Thoracic aorta (tissue), 2 donors: ENCODE measurements at places on chromosomes 16 and 17. TPM values are rescaled to one million over a fixed set of nuclear protein-coding genes. Genes with fewer than 3 reads are reported as not detected.

GRCh38 chr17:42598905-42599304 lies 10.3 kb downstream of the RETREG3 start:
- DNase-seq = no peak

- DNase-seq = no peak
These were observed 196.3 kb upstream of the CDH11 start for GRCh38 chr16:65318138-65318537.

GRCh38 chr16:54460263-54460860 lies 173.8 kb upstream of the IRX3 start:
- DNase-seq = no peak

The MPP3 gene
- 32.8 TPM for total RNA-seq

- DNase-seq = no peak
These were observed 13.6 kb downstream of the TMEM220 start for GRCh38 chr17:10716218-10716617.

The TBC1D26 gene
- total RNA-seq = not detected

DNA sequence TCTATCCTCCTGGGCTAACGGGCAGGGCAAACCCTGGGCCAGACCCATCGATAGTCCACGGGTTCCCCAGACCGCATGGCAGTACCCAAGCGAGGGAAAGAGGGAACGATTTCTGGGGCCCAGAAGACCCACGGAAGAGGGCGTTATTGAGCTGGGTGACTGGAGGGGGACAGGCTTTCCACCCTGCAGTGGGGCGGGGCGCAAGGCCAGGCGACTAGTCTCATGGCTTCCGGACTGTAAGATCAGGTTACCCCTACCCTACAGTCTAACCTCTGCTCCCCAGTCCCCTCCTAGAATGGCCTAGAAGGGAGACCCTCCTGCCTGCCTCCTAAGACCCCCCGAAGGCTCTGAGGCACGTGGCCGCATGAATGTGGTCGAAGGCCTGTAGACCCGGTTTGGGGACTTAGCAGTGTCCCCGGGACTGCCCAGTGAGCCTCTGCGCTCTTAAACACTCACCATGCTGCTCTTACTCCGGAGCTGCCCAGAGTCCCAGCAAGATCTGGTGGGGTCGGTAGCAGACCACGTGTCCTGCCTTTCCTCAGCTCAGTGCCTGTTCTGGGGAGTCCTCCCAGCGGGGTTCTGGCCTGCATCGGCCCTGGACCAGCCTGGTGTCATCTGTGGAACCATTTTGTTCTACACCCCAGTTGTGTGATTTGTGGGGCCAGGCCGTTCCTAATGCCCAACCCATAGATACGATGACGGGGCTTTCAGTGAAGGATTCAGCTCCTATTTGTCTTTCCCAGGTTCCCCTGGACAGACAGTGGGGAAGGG lies 13.2 kb upstream of the AURKB start:
- DNase-seq = no peak

DNA sequence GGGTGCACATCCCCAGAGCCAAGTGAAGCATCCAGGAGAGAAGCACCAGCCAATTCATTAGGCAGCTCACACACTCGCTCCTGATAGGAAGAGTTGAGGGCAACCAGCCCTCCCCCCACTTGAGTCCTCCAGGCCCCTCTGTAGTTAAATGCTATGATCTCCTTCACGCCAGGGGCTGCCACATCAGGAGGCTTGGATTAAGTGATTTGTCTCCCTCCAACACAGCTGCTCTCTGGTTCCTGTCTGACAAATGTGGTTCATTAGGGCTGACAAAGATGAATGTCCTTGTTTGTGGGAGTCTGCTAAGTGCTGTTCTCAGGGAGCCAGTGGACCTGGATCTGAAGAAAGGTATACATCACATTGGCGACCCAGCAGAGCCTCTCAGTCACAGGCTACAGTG lies 94.5 kb upstream of the WSCD1 start:
- DNase-seq = no peak

DNA sequence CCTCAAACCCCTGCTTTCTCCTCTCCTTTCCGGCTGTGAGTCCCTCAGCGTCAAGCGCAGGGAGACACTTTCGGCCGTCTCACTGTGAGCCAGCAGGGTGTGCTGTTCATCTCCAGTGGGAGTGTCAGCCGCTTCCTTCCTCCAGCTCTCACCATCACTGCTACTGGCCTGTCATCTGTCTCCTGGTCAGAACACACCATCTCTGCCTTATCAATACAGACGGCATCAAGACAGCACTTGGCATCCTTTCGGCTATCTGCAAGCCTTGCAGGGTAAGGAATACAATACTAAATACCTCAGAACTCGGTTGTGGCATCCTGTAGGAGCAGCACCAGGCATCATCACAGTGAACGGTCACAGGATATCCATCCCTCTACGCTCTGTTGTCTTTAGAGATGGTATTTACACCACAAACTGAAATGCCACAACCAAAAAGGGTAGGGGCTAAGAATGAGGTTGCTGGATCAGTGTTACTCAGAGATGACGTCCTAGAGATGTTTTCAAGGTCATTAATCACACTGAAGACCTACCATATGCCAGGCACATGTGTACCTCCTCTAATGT lies 20.7 kb upstream of the CMTM4 start:
- no peak for DNase-seq

The CCL17 gene
- not detected for total RNA-seq

The CCL16 gene
- not detected for total RNA-seq

The TNFRSF17 gene
- not detected for total RNA-seq

DNA sequence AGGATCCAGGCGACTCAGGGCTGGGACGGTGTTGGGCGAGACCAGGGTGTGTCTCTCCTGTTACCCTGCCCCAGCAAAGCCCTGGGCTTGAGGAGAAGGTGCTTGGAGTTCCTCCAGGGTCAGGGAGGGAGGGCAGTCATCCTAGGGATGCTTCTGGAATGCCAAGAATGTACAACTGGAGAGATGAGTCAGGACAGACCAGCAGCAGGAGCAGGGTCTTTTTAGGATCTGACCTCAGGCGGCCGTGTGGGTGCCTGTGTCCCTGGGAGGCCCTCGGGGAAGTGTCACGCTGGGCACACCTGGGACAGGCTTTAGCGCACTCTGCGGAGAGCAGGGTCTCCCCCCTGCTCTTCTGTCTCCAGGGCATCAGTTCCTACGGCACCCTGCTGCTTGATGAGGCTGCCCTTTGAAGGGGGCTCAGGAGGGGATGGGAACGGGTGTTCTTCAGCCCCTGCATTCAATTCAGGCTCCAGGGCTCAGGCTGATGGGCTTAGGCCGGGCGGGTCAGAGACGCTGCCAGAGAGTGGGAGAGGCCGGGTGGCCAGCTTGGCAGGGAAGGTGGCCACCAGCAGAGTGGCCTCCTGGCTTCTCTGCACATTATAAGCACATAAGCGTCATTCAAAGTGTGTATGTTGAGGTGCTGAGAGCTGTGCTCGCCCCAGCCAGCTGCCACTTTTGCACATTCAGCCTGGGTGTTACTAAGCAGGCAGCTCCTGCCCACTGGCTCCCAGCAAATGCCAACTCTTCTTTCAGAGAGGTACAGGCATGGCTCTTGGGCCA lies 8.4 kb upstream of the MTSS2 start:
- no peak for DNase-seq

The PRR35 gene
- not detected for total RNA-seq

The CD19 gene
- total RNA-seq = not detected

The TUBB3 gene
- total RNA-seq = 18.0 TPM

The FOXL1 gene
- 52.1 TPM for total RNA-seq

DNA sequence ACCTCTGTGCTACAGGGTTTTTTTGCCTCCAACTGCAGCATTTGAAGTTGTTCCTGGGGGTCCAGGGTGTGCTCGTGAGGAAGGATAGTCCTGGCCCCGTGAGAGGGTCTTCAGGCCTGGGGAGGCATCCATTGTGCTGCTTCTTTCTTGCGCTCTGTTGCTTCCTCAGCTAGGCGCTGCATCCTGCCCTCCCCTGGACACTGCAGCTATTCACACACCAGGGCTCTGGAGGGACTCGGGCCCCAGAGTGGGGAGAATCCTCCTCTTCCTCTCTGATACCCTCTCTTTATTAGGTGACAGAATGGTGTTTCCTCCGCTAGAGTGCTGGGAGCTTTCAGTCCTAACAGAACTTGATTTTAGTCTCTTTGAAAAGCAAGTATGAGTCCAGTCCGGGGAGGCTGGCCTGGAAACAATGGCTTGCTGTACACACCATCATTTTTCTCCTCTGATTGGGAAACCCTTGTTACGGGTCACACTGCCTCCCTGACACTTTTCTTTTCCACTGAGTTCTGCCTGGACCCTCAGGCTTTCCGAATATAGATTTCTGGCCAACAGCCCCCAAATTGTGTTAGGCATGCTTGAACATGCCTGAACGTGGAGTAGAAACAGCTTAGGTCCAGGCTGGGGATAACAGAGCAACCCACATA lies 81.4 kb upstream of the ELAC2 start:
- no peak for DNase-seq

The PYY gene
- not detected for total RNA-seq

- no peak for DNase-seq
These were observed 3.2 kb downstream of the SHBG start for GRCh38 chr17:7633093-7633492.

- peak; percentile 86 for DNase-seq
These were observed 283.1 kb downstream of the SEC14L1 start for GRCh38 chr17:77423589-77424451.

- no peak for DNase-seq
These were observed 786 bp upstream of the CDK5RAP3 start for GRCh38 chr17:47969930-47970724.

- DNase-seq = no peak
These were observed 718 bp downstream of the NDUFAB1 start for GRCh38 chr16:23595246-23595950.

- DNase-seq = no peak
These were observed 10.4 kb downstream of the NHERF1 start for GRCh38 chr17:74758848-74759168.

DNA sequence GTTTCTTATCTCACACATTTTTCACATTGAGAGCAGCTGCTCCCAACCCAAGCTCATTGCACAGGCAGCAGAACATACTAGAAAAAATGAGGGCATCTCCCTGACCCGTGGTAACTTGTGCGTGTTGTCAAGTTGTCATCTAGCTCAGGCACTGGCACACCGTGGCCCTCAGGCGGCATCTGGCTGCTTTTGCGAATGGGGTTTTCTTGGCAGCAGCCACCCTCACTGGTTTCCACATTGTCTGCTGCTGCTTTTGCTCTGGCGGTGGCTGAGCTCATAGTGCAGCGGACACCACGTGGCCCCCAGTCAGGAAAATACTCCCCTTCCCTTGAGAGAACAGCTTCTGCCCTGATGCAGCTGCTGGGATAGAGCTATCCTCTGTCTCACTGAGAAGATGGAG lies 9.4 kb upstream of the TEDC2 start:
- no peak for DNase-seq

DNA sequence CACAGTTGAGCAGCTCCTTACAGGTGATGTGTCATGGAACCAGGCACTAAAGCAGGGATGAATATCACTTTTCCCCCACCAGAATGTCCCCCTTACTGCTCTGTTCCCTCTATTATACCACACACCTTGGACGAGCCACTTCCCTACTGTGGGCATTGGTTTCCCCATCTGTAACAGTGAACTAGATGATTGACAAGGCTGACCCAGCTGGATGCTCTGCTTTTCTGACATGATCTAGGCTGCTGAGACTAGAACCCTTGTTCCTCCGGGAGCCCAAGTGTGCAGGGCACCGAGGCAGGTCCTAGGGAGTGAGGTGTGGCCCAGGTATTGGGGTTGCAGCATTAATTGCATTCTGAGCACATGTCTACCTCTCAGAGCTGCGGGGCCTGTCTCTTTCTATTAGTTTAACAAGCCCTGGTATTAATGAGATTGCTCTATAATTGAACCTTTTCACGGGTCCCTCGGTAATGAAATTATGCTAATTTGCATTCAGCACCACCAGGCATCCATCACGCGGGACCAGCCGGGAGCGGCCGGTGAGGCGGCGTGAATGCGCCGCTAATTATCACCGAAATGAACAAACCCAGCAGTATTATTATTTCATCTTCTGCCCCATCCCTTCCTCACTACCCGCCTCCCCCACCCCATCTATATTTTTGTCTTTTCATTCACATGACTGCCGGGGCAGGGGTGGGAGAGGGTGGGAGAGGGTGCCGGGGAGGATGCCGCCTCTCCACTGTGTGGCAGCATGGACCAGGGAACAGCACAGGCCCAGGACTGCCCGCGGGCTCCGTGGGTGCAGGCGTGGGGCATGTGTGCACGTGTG lies 121.1 kb downstream of the CYLD start:
- no peak for DNase-seq

The SDR42E1 gene
- total RNA-seq = 0.56 TPM

The CD300LG gene
- total RNA-seq = 3.2 TPM

DNA sequence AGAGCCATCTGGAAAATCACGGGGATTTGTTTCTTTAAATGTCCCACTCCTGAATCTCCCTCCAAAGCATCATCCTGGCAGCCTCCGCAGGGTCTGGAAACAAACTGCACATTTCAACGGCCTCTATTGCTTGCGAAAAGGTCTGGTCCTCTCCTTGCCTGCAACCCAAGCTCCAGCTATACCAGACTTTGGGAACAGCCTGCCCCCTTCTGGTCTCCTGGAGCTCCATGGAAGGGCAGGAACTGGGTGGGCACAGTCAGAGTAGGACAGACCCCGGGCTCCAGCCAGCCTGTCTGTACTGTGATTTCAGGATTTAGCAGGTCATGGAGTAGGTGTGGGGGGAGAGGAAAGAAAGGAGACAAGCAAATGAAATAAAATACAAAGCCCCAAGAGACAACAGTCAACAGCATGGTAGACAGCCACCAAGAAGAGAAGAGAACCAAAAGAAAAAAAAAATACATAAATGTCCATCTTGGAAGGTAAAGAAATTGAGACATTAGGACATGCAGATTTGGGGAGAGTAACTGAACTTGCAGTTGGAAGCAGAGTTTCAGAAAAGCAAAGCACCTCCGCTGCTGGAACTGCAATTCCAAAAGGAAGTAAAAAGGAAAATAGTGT lies 2.7 kb downstream of the XYLT1 start:
- DNase-seq = no peak

The TNS4 gene
- 0.78 TPM for total RNA-seq

- no peak for DNase-seq
These were observed 506.1 kb downstream of the CDH11 start for GRCh38 chr16:64615630-64616280.

DNA sequence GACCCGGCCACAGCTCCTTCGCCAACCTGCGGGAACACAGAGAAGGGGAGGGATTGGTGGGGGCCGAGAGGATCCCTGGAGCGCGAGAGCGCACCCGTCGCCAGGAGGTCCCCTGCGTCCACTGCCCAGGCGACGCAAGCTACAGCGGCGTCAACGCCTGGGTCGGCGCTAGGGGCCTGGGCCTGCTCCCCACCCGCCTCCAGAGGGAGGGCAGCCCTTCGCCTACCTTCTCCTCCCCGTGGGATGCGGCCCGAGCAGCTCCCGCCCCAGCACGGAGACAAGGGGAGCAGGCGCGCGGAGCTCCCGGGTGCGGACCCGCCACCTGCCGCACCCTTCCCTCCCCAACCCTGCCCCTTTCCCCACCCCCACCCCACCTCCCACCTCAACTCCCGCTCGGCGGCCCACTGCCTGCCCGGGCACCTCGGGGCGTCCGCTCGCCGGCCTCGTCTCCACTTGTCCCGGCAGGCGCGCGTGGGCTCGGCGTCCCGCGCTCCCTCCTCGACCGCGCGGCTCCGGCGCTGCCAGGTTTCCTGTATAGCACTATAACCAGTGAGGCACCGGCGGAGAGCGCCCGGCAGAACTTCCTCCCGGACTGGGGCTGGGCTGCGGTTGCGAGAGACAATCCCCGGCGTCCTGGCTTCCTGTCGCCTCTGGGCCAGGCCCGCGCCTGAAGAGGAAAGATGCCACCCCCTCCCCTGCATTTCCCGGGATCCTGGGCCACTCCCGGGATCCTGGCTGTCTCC lies 119.1 kb upstream of the SMURF2 start:
- no peak for DNase-seq
